ENCODE measurements at places on chromosomes 1 and 21.

- no peak for DNase-seq
These were observed 210.4 kb downstream of the HIVEP3 start for GRCh38 chr1:41708332-41708731.

- DNase-seq: no peak
These were observed 265.9 kb downstream of the PRDM2 start for GRCh38 chr1:13965770-13966398.

DNA sequence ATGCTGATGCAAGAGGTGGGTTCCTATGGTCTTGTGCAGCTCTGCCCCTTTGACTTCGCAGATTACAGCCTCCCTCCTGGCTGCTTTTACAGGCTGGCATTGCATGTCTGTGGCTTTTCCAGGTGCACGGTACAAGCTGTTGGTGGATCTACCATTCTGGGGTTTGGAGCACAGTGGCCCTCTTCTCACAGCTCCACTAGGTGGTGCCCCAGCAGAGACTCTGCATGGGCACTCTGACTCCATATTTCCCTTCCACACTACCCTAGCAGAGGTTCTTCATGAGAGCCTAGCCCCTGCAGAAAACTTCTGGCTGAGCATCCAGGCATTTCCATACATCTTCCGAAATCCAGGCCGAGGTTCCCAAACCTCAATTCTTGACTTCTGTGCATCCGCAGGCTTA lies 989.0 kb downstream of the PLA2G4A start:
- no peak for DNase-seq

GRCh38 chr1:112172294-112172882 lies 182.9 kb upstream of the KCND3 start:
- no peak for DNase-seq

- DNase-seq: no peak
These were observed 57.9 kb upstream of the QSOX1 start for GRCh38 chr1:180096584-180097325.

GRCh38 chr1:163509114-163509513 lies 187.4 kb downstream of the NUF2 start:
- no peak for DNase-seq

DNA sequence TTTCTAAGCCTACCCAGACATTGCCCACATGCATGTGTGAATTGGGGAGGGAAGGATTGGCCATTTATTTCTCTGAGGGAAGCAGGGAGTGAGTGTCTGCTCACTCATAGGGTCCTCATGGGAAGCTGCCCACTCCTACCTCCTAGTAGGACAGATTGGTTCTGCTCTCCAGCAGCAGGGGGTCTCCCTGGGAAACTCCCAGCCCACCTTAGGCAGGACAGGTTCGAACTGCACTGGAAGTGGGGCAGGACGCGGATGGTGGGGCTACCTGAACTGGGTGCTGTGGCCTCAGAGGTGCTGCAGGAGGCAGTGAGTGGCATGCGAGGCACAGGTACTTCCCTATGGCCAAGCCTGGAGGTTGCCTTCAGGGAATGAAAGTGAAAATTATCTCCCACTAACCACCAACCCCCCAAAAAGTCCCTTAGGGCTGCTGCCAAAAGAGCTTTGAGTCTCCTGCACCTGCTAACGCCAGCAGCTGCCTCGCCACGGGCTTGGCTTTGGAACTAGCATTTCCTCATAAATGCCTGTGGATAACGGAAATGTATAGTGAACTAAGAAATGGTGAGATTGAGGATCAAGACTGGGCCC lies 157.0 kb upstream of the COA6 start:
- no peak for DNase-seq

GRCh38 chr1:228030451-228031201 lies 23.8 kb downstream of the WNT3A start:
- DNase-seq: no peak

DNA sequence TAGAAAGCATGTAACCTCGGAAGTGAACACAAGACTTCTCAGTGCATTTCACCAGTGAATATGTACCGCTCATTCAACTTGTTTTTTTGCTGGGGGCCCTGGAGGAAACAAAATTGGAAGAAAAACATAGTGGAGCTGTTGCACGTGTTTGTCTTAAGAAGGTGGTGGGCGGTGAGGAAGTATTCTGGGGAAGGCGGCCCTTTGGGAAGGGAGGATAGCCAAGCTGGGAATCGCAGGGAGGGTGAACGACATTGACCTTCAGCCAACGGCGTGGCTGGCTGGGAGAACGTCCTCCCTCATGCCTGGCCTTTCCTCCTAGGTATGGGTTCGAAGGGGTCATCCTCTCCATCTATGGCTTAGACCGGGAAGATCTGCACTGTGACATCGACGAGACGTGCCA lies 19.4 kb downstream of the TFF3 start:
- DNase-seq: no peak

GRCh38 chr1:244283772-244284171 lies 167.9 kb downstream of the ADSS2 start:
- DNase-seq: no peak

- DNase-seq: no peak
These were observed 15.7 kb downstream of the PTCH2 start for GRCh38 chr1:44827197-44828002.

- DNase-seq: no peak
These were observed 1.0 kb downstream of the DNAJB4 start for GRCh38 chr1:78005755-78006154.

GRCh38 chr1:91099746-91100621 lies 78.1 kb upstream of the ZNF644 start:
- no peak for DNase-seq

GRCh38 chr21:40186045-40186444 lies 318.8 kb downstream of the PCP4 start:
- DNase-seq: no peak
